Mesenchymal stem cell (in vitro differentiated cells and primary cell): ENCODE measurements at places on chromosomes 16 and 17.
A peak's percentile ranks its signal among the peaks of the same experiment; 100 is the strongest.

GRCh38 chr17:56679115-56679776 lies 85.7 kb downstream of the NOG start:
- peak; percentile 57 for DNase-seq

DNA sequence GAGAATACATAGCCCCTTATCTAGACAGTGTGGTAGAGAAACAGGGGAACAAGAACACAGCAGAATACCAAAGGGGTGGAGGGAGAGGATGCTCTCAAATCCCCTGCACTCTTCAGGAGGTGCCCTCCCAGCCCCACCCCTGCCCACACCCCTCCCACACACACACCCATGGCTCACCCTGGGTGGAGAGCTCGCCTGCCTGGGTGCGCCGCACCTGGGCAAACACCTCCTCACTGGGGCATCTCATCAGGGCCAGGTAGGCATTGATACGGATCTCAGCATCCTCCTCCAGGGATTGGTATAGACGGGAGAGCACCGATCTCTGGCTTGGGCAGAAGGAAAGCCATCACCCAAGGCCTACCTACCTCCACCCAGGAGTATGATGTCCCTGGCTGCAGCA lies 95.2 kb downstream of the LITAF start:
- DNase-seq, result no peak

GRCh38 chr17:42493319-42493718 lies 34.6 kb downstream of the ATP6V0A1 start:
- DNase-seq, result no peak

GRCh38 chr17:79531191-79532095 lies 79.4 kb downstream of the RBFOX3 start:
- DNase-seq, result no peak

GRCh38 chr16:30365200-30365599 lies 5.1 kb downstream of the TBC1D10B start:
- DNase-seq, result no peak

GRCh38 chr17:4262703-4263102 lies 1.1 kb downstream of the ANKFY1 start:
- no peak for DNase-seq

DNA sequence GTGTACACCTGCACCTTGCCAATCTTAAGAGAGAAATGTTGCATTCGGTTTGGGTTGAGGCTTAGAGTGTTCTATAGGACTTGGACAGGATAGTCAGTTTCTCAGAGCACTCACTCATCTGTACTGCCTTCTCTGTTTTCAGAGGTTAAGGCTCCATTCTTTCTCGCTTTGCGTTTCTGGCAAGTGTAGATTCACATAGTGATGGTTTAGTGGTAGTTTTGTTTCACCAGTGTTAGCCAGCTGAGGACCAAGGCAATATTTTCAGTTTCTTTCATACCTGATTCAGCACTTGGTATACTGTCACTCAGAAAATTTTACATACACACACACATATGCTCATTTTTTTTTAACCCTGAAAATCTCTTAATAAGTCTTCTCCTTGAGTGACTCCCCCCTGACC lies 1.3 kb downstream of the ATXN1L start:
- DNase-seq, result no peak

DNA sequence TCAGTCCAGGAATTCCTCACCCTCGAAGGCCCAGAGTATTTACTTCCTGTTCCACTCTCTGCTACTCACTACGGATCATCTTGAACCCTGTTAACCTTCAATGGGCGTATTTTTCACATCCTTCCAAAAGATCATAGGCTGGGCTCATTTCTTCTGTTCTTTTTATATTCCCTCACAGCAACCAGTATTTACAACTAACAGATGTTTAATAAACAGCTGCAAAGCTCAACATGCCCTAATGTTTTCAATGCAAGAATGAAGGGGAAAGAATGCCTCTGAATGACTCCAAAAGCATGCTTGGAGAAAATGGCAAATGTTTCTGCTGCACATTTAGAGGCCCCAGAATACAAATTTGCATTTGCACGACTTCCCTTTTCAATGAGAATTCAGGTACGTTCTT lies 174.9 kb downstream of the ZFHX3 start:
- DNase-seq, result peak; percentile 52

- DNase-seq, result peak; percentile 1
Measured at GRCh38 chr16:24900230-24900629, 54.5 kb downstream of the SLC5A11 start.

DNA sequence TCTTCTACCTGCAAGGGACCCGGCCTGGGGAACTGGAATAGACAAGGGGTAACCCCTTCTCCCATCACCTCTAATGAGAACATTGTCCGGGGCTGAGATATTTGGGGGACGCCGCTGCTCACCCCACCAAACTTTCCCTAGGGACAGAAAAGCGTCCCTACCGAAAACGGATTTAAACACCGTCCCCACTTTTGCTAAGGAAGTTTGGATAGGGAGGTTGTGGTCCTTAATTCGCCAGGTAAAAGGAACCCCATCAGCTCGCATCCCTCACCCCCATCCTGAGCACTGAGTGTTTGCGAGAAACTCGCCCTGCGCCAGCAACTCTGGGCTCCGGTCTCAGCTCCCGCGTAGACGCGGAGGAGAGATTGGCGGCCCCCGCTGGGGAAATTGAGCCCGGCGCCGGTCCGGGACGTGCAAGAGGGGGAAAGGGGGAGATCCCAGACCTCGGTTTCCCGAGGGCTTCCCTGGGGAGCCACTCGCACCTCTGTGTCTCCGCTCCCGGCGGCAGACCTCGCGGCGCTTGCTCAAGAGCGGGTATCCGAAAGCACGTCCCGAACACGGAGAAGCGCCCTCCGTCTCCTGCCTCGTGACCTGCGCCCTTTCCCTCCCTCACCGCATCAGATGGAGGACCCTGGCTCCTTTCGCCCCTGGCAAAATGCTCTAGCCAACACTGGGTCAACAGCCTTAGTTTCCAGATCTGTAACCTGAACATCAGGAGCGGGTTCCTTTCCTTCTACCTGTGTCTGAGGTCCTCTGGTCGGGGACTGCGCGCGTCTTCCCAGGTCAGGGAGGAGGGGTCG lies 3.1 kb upstream of the SOX9 start:
- DNase-seq, result peak; percentile 36

DNA sequence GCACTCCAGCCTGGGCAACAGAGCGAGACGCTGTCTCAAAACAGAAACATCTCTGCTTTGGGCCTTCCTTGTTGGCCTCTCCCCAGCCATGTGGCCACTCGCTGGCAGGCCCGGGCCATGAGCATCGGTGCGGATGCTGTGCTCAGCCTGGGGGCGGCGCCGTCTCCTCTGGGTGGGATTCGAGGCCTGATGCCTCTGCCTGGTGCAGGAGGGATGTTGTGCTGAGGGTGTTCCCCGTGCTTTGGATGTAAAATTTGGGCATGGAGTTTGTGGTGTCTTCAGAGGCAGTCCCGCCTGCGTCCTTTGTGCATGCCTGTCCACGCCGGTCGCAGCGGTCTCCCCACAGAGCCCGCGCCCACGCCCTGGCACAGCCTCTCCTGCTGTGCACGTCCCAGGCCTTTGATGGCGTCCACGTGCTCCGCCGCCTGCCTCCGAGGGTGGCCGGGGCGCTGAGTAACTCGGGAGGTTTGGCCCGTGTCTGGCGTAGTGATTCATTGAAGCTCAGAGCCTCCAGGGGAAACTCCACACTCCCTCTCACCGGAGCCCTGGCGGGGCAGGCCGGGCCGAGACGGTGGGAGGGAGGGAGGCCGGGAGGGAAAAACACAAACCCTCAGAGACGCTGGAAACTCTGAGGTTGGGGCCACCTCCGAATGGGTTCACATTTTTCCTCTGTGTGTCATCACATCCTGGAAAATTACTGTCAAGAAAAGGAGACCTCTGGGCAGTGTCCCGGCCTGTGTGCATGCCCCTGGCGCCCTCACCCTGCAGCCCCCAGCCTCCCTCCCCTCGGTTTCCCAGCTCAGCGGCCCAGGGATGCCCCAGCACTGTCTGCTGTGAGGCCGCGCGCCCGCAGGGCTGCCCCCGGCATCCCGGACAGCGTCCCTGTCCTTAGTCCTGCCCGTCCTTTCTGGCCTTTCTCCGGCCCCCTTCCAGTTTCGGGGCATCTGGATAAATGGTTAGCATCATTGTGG lies 19.0 kb downstream of the CENPX start:
- DNase-seq, result peak; percentile 98

DNA sequence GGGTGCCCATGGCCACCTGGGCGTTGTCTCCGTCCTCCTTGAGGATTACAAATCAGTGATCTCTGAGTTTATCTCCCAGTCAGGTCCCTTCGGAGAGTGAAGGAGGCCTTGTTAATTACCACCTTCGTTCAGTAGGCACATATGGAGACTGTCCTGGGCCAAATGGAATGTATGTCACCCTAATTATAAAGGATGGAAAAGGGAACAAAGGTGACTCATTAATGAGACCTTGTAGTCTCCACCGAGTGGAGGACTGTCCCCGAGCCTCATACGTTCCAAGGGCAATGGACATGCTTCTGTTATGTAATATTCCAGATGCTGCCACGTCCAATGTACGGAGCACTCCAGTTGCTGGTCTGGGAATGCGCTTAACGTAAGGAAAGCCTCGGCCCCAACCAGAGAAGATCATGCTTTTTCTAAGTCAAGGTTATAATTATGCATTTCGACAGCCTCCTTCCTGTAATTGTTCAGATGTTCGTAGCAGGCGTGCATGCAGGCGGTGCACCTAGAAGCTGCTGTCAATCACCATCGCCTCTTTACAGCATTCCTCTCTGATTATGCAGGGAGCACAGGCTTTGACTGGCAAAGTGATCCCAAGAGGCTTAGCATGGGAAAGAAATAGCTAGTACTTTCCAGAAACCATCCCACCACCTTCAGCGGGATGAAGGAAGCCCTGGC lies 22.4 kb upstream of the SEC14L1 start:
- no peak for DNase-seq

DNA sequence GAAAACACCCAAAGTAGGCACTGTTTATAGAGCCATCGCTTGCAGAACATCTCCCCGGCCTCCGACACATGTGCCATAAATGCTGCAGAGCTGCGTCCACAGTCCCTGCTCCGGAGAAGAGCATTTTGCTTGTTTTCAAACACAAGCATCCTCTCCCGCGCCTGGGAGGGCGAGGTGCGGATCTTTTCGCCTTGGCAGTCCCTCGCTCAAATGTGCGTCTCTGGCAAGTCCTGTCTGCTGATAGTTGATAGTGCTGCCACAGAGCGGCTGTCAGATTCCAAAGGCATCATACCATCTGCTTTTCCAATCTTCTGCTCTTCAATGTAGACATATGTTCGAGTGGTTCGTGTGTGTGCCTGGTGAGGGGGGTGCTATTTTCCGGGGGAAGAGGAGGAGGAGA lies 603.7 kb downstream of the MAF start:
- DNase-seq, result no peak

DNA sequence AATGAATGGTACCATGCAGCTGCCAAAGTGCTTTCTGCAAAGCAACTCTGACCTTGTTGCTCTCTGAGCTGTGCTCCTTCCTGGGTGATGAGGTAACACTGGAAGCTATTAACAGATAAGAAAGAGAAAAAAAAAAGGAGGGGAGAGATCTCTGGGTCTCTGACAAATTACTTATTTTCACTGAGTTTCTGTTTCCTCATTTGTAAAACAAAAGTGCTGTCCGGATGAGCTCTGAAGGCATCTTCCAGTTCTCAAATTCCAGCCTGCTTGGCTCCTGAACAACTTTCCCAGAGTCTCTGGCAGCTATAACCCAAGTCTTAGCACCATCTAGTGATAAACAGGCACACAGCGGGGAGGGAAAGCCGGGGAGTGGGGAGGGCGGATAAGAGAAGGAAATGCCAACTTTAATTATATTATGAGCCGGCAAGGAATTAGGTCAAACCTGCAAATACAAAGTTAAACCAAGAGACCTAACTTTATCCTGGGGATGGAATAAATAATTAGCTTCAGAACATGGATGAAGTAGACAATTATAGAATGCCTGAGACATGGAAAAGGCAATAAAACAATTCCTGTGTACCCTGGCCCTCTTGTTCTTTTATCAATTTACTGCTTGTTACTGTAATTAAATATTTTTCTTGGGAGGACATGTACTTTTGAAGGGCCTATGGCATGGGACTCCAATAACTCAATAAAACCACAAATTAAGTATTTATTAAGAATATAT lies 61.3 kb upstream of the KIFC3 start:
- peak; percentile 79 for DNase-seq

- DNase-seq, result no peak
Measured at GRCh38 chr17:79478051-79478461, 132.8 kb downstream of the RBFOX3 start.

- DNase-seq, result no peak
Measured at GRCh38 chr16:28276301-28276700, 16.0 kb upstream of the SBK1 start.

- no peak for DNase-seq
Measured at GRCh38 chr16:70466805-70467076, 12.3 kb downstream of the FCSK start.

DNA sequence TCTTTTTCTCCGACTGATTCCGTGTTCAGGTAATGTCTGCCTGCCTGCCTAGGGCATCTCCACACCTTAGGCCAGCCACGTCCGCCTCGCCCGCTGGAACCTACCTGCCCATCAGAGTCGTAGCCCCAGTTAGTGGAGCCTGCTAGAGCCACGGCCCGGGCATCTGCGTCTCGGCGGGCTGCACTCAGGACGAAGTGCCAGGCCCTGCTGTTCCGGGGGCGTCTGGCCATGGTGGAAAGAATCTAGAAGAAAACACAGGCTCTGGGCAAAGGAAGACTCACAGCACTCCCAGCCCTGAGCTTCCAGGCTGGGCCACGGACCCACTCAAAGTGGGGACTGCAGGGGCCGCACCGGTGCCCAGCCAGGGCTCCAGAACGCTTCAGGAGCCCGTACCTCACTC lies 1.1 kb downstream of the SPSB3 start:
- DNase-seq, result no peak

DNA sequence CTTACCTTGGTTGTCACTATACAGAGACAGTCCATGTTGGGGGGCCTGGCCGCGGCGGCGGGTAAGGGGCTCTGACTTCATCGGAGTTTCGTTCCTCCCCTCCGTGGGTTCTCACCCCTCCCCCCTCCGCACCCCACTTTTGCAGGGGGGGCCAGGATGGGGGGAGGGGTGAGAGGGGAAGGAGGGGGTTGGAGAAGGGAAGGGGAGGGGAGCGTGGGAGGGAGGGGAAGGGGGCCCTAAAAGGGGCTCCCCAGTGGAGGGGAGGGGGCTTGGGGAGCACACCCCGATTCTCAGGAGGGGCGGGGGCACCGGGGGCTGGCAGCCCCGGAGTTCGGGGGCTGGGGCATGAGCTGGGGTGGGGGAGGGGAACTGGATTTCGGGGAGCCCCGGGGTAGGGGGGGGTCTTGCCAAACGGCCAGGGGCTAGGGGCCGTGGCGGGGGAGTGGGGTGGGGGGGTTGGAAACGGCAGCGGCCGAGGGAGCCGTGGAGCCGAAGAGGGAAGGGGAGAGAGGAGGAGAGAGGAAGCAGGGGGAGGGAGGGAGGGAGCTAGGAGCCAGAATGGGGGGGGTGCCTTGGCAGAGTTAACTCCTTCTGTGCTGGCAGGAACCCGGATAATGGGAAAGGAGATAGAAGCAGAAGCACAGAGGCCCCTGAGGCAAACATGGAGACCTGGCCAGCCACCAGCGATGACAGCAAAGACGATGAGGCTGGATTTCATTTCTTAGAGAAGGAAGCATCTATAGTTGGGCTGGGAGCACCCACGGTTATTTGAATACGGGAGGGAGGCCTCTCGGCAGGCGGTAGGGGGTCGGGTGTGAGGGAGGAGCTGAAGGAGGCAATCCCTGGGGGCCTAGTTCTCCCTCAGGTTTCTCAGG lies 2.3 kb downstream of the DLG4 start:
- DNase-seq, result peak; percentile 81

- DNase-seq, result peak; percentile 66
Measured at GRCh38 chr16:10126686-10127085, 55.5 kb downstream of the GRIN2A start.

- DNase-seq, result no peak
Measured at GRCh38 chr17:77228816-77229215, 88.0 kb downstream of the SEC14L1 start.

GRCh38 chr17:40777971-40778370 lies 4.4 kb downstream of the KRT27 start:
- no peak for DNase-seq
